ENCODE measurements at places on chromosomes 2 and 18.

- DNase-seq = no peak
Measured at GRCh38 chr18:75654851-75655751, 227.6 kb upstream of the SMIM21 start.

- peak; percentile 7 for DNase-seq
Measured at GRCh38 chr2:170362871-170363631, 185.1 kb downstream of the MYO3B start.

DNA sequence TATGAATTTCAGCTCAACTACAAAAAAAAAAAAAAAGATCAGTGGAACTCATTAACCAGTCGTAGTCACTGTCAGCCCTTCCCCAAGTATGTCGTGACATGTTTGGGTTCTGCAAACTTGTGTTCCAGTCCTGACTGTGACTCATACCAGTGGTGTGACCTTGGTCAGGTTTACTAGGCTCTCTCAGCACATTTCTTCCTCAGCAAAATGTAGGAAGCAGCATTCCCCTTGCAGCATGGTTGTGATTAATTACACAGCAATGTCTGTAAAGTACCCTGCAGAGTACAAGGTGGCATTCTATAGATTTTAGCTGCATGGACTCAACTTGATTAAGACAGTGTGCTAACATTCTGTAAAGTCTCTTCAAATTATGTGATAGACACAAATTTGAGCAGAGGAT lies 156.9 kb downstream of the LAMA1 start:
- DNase-seq = peak; percentile 51

GRCh38 chr2:1619556-1619955 lies 124.8 kb downstream of the PXDN start:
- no peak for DNase-seq

- DNase-seq = no peak
Measured at GRCh38 chr2:219676586-219676985, 49.2 kb downstream of the SLC4A3 start.

- DNase-seq = peak; percentile 66
Measured at GRCh38 chr2:197804758-197805714, 643 bp downstream of the PLCL1 start.

GRCh38 chr2:176292608-176293007 lies 23.4 kb downstream of the MTX2 start:
- no peak for DNase-seq

DNA sequence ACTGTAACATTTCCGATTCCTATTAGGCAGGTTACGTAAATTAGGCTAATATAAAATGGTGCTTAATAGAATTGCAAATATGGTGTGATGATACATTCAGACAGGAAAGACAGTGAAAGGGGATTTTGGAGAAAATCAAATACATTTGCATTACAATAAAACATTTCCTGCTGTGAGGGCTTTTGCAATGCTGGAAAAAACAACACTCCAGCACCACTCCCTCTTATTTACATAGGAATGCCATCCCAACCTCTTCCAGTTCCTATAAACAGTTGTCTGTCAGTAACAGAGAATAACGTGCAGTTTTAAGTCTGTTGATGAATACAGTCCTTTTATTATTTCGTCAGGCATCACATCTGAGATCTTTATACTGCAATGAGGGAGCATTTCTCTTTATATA lies 298.8 kb upstream of the FANCL start:
- peak; percentile 3 for DNase-seq

- no peak for DNase-seq
Measured at GRCh38 chr2:200189964-200190363, 116.5 kb upstream of the SPATS2L start.

DNA sequence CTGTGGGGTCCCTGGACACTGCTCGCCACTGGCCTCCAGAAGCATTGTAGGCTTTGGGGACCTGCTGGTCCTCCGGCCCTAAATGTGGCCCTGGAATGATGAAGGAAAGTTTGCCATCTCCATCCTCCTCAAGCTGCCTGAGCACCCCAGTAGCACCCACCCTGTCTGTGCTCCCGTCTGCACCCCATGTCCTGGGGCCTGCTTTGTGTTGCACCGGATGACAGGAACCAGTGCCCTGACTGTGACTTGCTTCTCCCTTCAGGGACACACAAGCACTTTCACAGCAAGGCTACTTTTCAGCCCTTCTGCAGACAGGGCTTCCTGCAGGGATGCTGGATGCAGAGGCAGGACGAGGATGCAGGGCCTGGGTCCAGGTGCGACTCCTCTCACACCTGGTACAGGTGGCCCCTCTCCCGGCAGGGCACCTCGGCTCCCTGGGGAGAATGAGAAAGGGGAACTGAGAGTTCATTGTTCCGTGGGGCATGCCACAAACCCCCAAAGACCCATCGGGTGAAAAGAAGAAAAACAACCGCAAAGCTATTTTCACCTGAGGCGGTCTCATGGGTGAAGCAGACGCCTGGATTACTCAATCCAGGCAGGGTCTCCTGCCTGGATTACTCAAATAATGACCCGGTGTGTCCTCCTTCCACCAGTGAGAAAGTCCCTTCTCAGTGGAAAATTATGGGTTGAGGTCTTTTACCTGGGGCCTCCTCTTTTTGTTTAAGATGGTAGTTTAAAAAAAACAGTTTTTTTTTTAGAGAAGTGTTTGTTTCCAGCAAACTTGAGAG lies 74.9 kb downstream of the LONRF2 start:
- DNase-seq = no peak

- no peak for DNase-seq
Measured at GRCh38 chr18:48036226-48036625, 105.8 kb upstream of the SMAD2 start.

GRCh38 chr18:11518788-11519685 lies 90.4 kb upstream of the SLC35G4 start:
- peak; percentile 26 for DNase-seq

- DNase-seq = no peak
Measured at GRCh38 chr2:8617048-8617447, 64.8 kb upstream of the ID2 start.

- DNase-seq = no peak
Measured at GRCh38 chr2:10064932-10065772, 15.1 kb downstream of the CYS1 start.

- no peak for DNase-seq
Measured at GRCh38 chr2:95061601-95062183, 36.2 kb downstream of the MAL start.

GRCh38 chr2:224966613-224967012 lies 75.7 kb downstream of the DOCK10 start:
- DNase-seq = no peak

DNA sequence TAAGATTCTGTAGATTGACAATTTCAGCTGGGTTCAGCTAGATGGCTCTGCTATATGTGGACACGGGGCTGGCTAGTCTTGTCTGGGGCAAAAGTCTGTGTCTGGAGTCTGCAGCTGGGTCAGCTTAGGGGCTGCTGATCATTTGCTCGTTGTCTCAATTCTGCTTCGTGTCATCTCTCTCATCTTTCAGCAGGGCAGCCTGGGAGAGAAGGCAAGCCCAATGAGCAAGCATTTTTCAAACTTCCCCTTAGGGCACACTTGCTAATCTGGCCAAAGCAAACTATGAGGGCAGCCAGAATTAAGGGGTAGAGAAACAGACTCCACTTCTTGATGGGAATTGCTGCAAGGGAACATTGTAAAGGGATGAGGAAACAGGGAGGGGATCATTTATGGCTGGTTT lies 462.6 kb downstream of the SLC4A3 start:
- DNase-seq = peak; percentile 89

DNA sequence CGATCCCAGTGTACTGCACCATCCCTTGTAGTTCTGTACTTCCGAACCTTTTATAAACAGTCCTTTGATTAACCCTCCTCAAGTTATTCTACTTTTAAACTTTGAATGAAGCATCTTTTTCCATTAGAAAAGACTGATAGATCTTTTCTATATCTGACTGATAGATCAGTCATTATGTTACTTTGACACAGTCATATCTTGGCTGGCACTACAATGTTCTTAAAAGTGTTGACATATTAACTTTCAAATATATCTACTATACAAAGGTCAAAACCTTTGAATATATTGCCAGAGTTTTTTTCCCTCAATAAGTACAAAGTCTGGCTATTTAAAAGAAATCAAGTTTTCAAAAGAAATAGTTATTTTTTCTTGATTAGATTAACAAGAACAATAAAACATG lies 35.4 kb upstream of the NABP1 start:
- DNase-seq = no peak

DNA sequence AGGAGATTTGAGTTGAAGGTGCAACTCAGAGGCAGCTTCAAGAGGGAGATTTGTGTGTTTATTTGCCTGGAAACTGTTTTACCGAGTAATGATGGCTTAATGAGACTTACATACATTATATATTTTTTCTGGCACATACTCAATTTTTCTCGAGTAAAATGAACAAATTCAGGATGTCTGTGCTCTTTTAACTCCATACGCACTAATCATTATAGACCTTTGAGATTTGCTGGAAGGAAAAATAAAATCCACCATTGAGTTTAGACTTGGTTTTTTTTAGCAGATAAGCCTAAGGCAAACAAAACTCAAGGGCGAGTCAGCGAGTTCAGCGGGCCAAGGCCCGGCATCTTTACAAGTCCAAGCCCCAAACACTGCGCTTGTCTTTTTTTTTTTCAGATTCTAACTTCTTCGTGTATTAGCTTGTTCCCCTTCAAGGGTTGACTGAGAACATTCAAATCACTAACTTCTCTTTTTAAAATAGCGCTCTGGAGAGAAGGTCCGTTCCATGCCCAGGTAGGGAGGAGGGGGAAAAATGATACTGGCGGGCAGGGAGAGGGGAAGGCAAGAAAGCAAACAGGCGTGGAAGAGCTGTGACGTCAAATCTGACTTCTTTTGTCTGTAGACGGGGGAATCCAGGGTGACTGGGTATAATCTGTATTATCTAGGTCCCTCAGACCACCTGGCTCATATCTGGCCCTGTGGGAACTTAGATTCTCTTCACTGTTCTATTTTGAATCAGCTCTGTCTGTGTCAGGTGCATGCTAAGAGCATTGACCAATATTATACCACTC lies 72.7 kb upstream of the MAP3K20 start:
- peak; percentile 28 for DNase-seq

- DNase-seq = no peak
Measured at GRCh38 chr2:168666339-168666738, 136.1 kb upstream of the NOSTRIN start.

DNA sequence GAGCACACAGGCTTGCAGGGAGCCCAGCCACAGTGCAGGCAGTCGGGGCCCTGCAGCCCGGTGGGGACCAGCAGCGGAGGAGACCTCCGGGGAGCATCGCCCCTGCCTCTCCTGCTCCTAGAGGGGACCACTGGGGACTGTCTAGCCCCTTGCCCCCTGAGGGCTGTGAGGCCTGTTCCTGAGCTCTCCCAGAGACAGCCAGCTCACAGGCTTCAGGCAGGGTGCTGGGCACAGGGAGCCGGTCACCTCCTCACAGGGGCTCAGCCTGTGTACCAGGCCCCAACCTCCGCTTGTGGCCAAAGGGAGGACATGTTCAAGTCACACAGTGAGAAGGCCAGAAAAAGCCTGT lies 3.5 kb upstream of the NMUR1 start:
- no peak for DNase-seq

- peak; percentile 25 for DNase-seq
Measured at GRCh38 chr2:207479198-207479785, 50.5 kb upstream of the CREB1 start.

DNA sequence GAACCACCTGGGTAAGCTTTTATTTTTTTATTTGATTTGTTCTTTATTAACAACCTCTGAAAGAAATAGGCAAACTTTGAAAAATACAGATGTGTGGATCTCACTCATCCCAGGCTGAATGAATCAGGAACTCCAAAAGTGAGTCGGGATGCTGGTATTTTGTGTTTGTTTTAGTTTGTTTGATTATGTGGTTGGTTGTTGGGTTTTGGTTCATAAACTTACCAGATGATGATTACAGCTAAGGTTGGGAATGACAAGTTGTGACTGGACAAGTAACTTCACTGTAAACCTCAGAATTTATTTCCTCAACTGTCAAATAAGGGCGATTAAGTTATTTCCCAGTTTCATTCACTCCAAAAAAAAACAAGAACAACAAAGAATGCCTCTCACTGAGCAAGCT lies 80.5 kb upstream of the KIF5C start:
- no peak for DNase-seq

DNA sequence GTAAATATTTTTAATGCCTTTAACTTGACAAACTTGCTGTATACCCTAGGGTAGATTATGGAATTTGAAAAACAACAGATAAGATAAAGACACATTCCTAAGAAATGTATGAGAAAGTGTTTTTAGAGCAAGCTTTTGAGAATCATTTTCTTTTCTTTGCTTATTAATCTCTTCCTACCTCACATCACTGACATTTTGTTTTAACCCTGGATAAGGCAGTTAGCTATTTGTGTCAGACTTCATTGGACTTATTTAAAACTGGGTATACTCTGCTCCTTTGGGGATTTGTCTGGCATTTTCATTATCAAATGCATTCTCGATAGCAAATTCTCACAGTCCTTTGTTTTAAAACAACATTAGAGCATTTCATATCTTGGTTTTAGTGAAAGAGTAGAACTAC lies 17.2 kb downstream of the EML4 start:
- DNase-seq = no peak

DNA sequence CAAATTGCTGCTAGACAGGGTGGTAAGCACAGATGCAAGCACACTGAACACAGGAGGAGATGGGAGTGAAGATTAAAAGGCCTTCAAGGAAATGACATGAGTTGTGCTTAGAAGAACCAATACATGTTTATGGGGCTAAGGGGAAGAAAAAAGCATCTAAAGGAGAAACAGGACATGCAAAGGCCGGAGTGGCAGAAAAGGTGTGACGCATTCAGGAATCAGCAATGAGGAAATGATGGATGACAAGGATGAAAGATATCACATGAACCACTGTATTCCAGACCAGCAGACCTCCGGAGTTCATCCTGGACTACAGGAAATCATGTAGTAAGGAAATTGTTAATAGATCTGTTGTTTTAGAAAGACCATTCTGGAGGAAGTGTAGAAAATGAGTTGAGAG lies 42.8 kb downstream of the PPP4R1 start:
- no peak for DNase-seq

- DNase-seq = peak; percentile 42
Measured at GRCh38 chr2:12636837-12637581, 79.7 kb upstream of the TRIB2 start.

DNA sequence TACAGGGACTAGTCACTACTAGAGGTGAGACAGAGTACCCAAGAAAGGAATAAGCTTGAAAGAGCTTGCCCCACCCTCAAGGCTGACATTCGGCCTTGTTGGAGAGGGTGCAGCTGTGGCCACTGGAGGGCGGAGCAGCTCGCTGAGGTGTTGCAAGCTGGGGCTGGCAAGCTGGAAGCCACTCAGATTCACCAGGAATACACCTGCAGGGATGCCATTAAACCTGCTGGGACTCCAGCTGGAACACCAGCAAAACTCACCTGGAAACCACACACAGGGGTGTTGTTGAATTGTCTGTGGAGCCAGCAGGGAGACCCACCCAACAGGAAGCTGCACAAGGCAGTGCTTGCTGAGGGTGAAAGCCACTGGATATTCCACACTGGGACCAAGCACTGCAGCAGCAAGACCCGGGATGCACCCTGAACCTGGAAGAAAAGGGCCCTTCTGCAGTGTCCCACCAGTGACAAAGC lies 26.1 kb downstream of the KCTD18 start:
- DNase-seq = peak; percentile 27

GRCh38 chr18:10442551-10442971 lies 11.9 kb upstream of the APCDD1 start:
- no peak for DNase-seq

All from adipocyte (in vitro differentiated cells).